ENCODE measurements at places on chromosomes 2 and 18.

GRCh38 chr2:197309691-197310231, 819 bp downstream of the ANKRD44 start:
- no peak for DNase-seq

- peak; percentile 51 for DNase-seq
These were observed at the start of gene RFTN2 for GRCh38 chr2:197675246-197675645. TSS of gene RFTN2 (minus strand) at chr2:197675587. CDS start at chr2:197675458, 129 bp downstream.

GRCh38 chr2:231199219-231199618, 788 bp downstream of the ARMC9 start:
- no peak for DNase-seq

- DNase-seq: no peak
These were observed 352.6 kb upstream of the DLGAP1 start for GRCh38 chr18:4807604-4808293.

DNA sequence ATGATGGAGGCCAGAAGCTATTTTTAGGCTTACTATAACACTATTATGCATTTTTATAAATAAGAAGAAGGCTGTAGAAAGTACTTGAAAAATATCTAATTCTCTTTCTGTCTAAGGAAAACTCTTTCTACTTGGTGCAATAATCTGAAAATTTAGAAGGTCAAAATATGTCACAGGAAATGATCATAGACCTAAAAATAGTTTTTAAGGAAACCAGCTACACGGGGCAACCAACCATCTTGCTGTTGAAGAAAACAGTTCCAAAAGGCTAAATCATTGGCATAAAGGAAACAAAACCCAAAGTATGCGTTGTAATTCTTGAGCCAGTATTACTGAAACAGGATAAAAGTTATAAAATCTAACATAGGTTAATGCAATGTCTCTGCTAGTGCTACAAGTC, 40.2 kb downstream of the SOCS6 start:
- DNase-seq: no peak

GRCh38 chr18:11296946-11297345, 147.6 kb upstream of the PIEZO2 start:
- no peak for DNase-seq

GRCh38 chr2:118668431-118669424, 178.7 kb downstream of the EN1 start:
- DNase-seq: no peak

DNA sequence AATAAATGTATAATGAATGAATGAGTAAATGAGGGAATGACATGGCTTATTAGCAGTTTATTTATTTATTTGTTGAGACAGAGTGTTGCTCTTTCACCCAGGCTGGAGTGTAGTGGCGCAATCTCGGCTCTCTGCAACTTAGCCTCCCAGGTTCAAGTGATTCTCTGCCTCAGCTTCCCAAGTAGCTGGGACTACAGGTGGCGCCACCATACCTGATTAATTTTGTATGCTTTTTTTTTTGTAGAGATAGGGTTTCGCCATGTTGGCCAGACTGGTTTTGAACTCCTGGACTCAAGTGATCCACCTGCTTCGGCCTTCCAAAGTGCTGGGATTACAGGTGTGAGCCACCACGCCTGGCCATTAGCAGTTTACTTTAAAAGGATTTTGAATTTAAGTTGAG, 100.3 kb upstream of the CAVIN2 start:
- DNase-seq: no peak

DNA sequence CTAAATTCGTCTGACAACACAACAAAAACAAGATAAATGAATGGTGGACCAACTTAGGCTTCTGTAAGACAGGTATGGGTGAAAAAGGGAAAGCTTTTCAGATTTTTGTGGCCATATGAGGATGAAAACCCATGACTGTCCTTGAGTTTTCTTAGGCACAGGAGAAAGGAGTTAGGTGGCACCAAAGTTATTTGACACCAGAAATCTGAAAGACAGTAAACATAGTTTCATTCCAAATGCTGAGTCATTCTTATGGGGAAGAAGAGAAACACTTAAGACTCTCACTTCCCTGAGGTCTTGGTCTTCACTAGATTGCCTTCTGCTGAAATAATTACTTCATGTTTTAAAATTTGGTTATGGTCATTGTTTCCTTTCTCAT, 5.2 kb upstream of the GPD2 start:
- no peak for DNase-seq

DNA sequence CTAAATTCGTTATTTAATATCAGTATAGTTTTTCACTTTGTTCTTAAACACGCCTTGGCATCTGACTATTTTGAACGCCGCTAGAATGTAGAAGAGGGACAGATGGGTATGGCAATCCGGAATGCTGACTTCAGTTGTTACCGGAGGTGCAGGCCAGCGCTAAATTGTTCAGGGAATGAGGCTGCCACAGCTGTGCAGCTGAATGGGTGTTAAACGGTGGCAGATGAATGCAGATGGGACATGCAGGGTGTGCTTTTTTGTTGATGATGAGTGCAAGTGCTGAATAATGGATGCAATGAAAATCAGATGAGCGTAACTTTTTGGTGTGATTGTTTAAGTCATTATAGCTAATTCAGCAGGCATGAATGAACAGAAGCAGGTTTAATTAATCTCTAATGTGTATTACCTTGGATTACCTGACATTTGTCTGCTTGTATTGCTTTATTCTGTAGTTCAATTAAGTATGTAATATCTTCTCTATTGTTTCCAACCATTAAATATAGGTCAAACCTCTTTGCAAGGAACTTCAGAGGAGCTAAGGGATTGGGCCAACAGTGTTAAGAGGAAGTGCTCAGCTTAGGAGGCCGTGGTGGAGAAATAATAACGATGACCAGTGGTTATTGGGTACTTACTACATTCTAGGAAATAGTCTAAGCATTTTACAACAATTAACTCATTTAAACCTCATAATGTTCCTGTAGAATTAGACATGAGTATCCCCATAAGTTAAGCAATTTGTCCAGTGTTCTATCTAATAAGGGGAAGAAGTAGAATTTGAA, 11.9 kb upstream of the CREG2 start:
- DNase-seq: no peak

GRCh38 chr2:8537562-8538155, 144.2 kb upstream of the ID2 start:
- no peak for DNase-seq

DNA sequence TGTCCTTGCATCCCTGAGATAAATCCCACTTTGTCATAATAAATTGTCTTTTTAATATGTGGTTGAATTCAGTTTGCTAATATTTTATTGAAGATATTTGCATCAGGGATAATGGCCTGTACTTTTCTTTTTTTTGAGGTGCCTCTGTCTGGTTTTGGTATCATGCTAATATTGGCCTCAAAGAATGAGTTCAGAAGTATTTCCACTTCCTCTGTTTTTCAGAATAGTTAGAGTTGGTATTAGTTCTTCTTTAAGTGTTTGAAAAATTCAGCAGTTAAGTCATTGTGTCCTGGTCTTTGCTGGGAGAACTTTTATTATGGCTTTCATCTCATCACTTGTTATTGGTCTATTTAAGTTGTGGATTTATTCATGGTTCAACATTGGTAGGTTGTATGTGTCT, 464.1 kb upstream of the CRIM1 start:
- no peak for DNase-seq

DNA sequence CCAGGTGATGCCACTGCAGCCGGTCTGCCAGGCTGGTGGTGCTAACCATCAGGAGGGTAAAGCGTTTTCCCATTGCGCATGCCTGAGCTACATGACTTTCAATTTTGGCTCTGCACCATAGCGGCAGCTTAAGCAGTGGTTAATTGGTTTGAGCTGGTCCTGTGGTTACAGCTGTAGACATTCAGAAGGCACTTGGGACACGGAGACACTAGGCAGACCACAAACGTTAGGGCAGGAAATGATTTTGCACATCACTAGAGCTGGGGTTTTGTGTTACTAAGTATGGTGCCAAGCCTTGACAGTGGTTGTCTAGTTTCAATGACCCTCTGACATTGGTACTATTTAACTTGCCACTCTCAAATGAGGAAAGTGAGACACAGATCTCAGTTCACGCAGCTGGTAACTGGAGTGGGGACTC, 28.9 kb upstream of the CNOT11 start:
- no peak for DNase-seq

GRCh38 chr18:45576931-45577330, 38.3 kb upstream of the SLC14A2 start:
- no peak for DNase-seq

GRCh38 chr2:59903994-59904544, 649.4 kb downstream of the BCL11A start:
- no peak for DNase-seq

GRCh38 chr2:240436683-240437550, 1.5 kb downstream of the GPC1 start:
- no peak for DNase-seq

GRCh38 chr18:28032177-28032576, 144.8 kb downstream of the CDH2 start:
- no peak for DNase-seq

DNA sequence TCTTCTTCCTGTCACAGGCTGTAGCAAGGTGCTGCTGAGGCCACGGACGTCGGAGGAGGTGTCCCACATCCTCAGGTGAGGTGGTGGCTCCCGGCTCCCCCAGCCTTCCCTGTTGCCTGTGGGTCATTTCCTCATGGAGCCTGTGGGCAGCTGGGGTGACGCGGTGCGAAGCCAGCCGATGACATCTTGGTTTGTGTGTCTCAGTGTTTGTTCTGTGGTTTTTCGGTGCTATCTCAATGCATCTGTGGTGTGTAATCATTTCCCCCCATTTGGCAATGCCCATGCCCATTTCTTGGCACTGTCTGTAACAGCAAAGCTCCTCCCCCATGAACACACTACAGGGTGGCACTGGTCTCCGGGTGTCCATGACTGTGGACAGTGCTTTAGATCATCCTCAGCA, 6.6 kb downstream of the D2HGDH start:
- no peak for DNase-seq

DNA sequence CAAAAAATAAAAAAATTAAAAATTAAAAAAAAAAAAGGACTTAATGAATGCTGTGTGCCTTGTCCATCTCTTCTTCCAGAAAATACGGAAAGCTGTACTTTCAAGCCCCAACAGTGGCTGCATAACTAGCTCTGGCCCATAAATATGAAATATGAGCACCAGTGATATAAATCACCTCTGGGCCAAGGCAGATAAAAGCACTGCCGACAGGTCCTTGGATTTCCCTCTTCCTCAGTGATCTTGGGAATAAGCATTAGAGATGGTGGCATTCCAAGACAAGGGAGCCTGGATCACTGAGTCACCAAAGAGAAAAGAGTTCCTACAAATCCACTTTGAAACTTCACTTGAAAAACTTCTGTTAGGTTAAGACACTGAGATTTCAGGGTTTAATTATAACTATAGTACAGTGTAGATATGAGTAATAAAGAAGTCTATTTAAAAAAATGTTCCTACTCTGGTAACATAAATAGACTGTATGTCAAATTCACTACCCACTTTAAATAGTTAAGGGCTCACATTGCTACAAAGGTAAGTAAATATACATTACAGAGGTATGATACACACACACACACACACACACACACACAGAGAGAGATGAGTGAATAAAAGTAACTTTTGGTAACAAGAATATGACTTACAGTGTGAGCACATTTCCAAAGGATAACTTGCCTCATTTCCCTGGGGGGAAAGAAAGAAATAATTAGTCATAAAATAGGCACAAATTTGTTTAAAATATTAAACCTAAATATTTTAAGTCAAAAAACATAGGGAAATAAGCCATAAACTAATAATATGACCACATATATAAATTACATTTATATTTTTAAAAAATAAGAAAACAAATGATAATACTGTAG, 35.6 kb downstream of the PPP3R1 start:
- no peak for DNase-seq

DNA sequence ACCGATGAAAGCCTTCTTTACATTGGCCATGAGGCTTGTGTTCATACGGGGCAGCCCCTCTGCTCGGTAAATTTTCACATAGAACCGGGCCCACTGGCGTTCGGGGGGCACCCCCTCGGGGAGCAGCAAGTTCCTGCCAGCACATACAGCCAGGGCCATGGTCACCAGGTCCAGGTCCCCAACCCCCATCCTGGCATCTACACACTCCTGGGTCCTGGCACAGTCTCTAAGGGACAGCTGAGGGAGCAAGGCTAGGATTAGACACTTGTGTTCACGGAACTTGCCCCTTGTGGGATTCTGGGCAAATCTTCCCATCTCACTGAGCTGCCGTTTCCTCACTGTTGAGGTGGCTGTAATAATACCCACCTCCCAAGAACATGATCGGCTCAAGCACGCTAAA, 5.6 kb upstream of the OTOF start:
- DNase-seq: no peak

- no peak for DNase-seq
These were observed 19.3 kb upstream of the ALK start for GRCh38 chr2:29940706-29941105.

DNA sequence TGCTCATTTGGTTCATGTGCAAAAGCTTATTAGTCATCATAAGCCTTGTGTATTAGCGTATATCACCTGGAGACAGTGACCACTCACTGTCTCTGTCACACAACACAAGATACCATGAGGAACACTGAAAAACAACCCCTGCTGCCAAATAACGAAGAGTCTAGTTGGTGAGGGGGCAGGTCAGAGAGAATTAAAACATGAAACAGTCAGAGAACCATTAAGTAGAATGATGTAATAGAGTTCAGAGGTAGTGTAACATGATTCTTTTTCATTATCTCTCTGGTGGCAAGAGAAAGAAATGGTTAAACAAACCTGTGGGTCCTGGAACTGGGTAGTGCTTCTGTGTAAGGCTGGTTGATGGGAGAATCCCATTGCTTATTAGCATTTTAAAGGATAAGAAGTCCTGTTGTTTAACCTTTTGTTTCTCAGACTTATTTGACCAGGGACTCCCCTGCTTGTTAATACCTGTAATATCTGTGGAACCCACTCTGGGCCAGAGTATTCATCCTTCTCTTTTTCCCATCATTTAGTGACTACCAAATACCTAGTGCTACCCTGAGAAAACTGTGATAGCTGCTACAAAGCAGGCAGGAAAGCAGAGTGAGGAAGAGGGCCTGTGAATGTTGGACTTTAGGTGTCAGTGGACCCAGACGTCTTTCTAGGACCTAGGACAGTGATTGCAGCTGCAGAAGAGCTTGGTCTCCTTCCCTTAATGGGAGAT, 38.0 kb downstream of the PTRHD1 start:
- no peak for DNase-seq

- no peak for DNase-seq
These were observed 34.9 kb downstream of the DNMT3A start for GRCh38 chr2:25306777-25307368.

- no peak for DNase-seq
These were observed 13.4 kb downstream of the MARCHF7 start for GRCh38 chr2:159725713-159726112.

DNA sequence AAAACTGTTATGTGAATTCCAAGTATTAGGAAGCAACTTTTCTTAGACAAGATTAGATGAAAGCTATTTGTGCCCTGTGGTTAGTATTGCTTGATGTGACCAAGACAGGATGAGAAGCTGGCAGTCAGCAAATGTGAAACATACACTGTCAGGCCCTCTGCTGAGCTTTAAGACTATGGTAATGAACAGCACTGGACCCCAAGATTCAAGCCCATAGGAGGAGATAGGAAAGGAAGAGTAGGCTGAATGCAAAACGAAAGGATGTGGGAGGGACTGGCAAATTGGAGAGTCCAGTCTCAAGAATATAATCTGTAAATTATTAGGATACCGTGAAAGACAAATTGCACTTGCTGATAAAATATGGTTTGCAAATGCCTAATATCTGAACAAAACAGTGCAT, 16.4 kb downstream of the BZW1 start:
- DNase-seq: no peak

- no peak for DNase-seq
These were observed 24.6 kb downstream of the CTLA4 start for GRCh38 chr2:203892207-203892606.

Measured in right renal pelvis (tissue), 4 donors.